ENCODE measurements at places on chromosomes 1 and 21. TPM values are rescaled to one million over a fixed set of nuclear protein-coding genes. Genes with fewer than 3 reads are reported as not detected.

The PADI2 gene
- total RNA-seq = 20.0 TPM

The PGLYRP4 gene
- not detected for total RNA-seq

The HAO2 gene
- total RNA-seq = not detected

The C1orf74 gene
- 0.96 TPM for total RNA-seq

The IGFN1 gene
- total RNA-seq = 0.81 TPM

GRCh38 chr1:222772996-222773379 lies 36.0 kb downstream of the FAM177B start:
- no peak for DNase-seq
- H3K36me3 ChIP-seq = no peaks in the 10 kb centered on the region
- H3K4me3 ChIP-seq = peak overlapping the region; percentile 38
- no peaks in the 10 kb centered on the region for H3K27me3 ChIP-seq
- H3K4me1 ChIP-seq = peaks cover 9% of the 10 kb centered on the region
- H3K27ac ChIP-seq = peak overlapping the region; percentile 55

DNA sequence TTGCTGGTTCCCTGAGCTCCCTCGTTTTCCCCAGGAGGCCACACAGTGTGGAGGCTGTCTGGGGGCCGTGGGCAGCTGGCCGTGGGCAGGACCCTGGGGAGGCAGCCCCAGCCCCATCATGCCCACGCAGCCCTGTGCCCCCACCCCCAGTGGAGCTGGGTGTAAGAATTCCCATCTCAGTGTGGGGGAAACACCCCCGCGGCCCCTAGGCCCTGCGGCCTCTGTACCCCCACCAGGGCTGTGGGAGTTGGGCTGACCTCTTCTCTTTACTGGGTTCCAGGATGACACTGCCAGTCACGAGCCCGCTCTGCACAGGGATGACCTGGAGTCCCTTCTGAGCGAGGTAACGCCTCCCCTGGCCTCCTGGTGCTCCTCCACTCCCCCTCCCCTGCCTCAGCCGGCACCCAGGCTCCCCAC lies 3.7 kb upstream of the PFKL start:
- H3K27me3 ChIP-seq = no peaks in the 10 kb centered on the region
- no peak overlapping the region for H3K27ac ChIP-seq
- no peaks in the 10 kb centered on the region for H3K36me3 ChIP-seq

DNA sequence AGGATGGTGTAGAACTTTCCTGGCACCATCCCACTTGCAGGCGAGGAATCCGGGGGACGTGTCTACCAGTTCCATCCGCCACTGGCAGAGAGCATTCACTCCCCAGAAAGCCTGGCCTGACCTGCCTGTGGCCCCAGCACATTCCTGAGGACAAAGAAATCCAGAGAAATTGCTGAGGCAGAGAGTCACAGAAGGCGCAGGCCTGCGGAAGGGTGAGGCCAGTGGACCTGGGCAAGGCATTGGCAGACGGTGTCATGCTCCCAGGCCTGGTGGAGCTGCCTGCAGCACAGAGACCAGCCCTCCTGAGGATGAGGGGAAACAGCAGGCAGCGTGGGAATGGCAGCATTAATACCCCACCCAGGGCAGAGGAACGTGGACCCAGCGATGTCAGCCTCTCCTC lies 81.2 kb upstream of the F3 start:
- H3K4me1 ChIP-seq = peaks cover 11% of the 10 kb centered on the region
- DNase-seq = no peak
- no peak overlapping the region for H3K27ac ChIP-seq

DNA sequence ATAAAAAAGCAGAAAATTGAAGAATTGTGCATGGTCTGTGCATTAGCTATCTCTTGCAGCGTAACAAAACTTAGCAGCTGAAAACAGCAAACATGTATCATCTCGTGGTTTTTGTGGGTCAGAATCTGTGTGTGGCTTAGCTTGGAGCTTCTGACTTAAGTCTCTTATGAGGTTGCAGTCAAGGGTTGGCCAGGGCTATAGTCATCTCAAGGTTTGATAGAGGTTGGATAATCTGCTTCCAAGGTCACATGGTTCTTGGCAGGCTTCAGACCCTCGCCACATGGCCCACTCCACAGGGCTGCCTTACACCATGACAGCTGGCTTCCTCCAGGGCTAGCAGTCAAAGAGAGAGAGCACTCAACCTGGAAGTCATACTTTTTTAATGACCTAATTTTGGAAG lies 35.9 kb downstream of the CNST start:
- H3K27me3 ChIP-seq = no peaks in the 10 kb centered on the region
- H3K4me3 ChIP-seq = no peak overlapping the region
- DNase-seq = no peak
- no peaks in the 10 kb centered on the region for H3K36me3 ChIP-seq
- H3K4me1 ChIP-seq = peaks cover 7% of the 10 kb centered on the region

DNA sequence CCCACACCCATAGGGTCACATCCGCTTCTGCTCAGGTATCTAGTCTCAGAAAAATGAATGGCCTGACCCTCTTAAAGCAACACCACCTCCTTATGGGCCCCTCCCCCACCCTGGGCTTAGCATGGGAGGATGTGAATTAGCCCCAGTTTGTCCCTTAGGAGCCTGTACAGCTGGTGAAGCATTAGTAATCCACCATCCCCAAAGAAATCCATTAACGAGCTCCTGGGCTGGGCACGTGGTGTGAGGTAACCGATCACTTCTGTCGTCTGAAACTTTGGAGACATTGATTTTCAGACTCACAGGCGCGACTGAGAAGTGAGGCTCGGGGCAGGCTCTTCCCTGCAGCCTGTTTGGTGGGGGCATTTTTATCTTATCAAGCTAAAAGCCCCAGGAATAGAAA lies 10.5 kb downstream of the RASSF5 start:
- DNase-seq = no peak
- H3K4me1 ChIP-seq = peaks cover 16% of the 10 kb centered on the region
- H3K27ac ChIP-seq = no peak overlapping the region
- no peaks in the 10 kb centered on the region for H3K27me3 ChIP-seq
- H3K36me3 ChIP-seq = no peaks in the 10 kb centered on the region
- no peak overlapping the region for H3K4me3 ChIP-seq

DNA sequence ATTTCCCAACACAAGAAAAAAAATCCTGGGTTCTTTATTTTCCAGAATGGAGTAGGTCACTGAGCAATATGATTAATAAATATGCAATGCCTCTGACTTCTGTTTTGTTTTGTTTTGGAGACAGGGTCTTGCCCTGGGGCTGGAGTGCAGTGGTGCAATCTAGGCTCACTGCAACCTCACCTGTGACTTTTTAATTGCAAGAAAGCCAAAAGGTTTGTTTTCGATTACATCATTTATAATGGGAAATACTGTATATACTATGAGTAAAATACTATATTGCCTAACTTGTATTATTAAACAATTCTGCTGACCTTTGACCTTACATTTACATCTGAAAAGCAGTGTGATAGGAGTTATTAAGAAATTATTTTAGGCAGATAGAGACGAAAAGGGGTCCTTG lies 11.6 kb upstream of the CD46 start:
- no peaks in the 10 kb centered on the region for H3K4me1 ChIP-seq
- no peaks in the 10 kb centered on the region for H3K36me3 ChIP-seq
- H3K27ac ChIP-seq = no peak overlapping the region

DNA sequence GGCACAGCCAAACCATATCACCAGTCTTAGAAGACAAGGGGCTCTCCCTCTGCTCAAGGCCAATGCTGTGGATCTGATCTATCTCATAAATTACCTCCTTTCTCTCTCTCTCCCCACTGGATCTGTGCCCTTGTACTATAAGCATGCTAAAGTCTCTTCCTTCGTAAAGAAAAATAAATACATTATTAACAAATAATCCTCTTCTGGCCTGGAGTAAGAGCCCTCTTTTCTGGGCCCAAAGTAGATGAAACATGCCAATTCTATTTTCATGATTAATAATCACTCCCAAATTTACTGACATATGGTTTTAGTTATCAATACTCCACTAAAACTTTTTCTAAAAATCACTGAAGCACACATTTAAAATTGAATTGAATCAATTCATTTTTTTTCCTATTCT lies 889.7 kb downstream of the ADGRL2 start:
- no peak overlapping the region for H3K27ac ChIP-seq
- DNase-seq = no peak
- H3K27me3 ChIP-seq = no peaks in the 10 kb centered on the region
- no peaks in the 10 kb centered on the region for H3K36me3 ChIP-seq
- no peak overlapping the region for H3K4me3 ChIP-seq
- H3K4me1 ChIP-seq = no peaks in the 10 kb centered on the region

DNA sequence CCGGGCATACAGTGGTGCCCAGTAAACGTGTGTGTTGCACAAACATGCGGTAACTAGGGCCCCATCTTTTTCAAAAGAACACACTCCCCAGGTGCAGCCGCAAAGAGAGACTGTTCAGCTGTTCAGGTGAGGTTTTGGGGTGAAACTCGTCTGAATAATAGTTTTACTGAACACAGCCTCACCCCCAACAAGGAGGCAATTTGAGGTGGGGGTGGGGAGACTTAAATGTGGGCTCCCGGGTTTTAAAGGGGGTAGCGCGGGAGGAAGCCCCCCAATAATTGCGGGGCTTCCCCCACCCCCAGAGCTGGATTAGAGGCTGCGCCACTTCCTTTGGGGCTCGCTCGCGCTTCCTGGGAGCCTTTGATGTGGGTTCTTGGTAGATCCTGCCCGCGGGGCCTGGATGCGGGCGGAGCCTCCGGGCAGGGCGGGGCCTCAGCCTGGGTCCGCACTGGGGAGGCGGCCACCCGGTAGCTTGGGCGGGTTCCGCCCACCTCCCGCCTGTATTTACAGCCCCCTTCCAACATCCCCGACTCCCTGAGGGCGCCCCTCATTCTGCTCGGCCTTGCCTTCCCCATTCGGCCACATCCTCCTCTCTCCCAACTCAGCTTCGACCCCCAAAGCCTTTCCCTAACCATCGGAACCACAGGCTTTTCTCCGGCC lies 6.4 kb upstream of the EPHA2 start:
- no peaks in the 10 kb centered on the region for H3K27me3 ChIP-seq
- no peak for DNase-seq
- no peaks in the 10 kb centered on the region for H3K4me1 ChIP-seq

- H3K4me3 ChIP-seq = no peak overlapping the region
- H3K27me3 ChIP-seq = no peaks in the 10 kb centered on the region
- H3K4me1 ChIP-seq = peaks cover 8% of the 10 kb centered on the region
- no peaks in the 10 kb centered on the region for H3K36me3 ChIP-seq
Measured at GRCh38 chr1:171344473-171344820, 30.5 kb downstream of the FMO4 start.

- DNase-seq = no peak
- H3K36me3 ChIP-seq = no peaks in the 10 kb centered on the region
- H3K27ac ChIP-seq = no peak overlapping the region
- H3K4me1 ChIP-seq = peaks cover 4% of the 10 kb centered on the region
- H3K27me3 ChIP-seq = no peaks in the 10 kb centered on the region
Measured at GRCh38 chr1:87830432-87830978, 501.8 kb downstream of the LMO4 start.

DNA sequence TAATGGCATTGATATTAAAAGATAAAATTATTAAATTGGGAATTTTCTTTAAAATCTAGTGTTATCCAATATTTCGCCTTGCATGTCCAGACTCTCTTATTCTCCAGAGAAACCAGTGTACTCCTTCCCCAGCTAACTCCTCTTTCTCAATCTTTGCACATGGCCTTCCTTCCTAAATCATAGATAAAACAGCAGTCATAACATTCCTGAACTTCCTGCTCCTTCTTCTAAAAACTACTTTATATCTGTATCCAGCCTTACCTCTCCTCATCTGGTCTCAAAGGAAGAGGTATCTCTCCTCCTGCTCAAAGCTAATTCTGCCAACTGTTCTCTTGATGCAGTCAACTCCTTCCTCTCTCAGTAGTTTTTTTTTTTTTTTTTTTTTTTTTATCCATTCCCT lies 39.5 kb upstream of the NEK7 start:
- no peak overlapping the region for H3K27ac ChIP-seq
- H3K27me3 ChIP-seq = no peaks in the 10 kb centered on the region
- H3K36me3 ChIP-seq = no peaks in the 10 kb centered on the region
- no peak for DNase-seq
- no peak overlapping the region for H3K4me3 ChIP-seq

GRCh38 chr1:150141452-150141851 lies 8.3 kb upstream of the PLEKHO1 start:
- DNase-seq = no peak
- H3K27ac ChIP-seq = no peak overlapping the region
- no peaks in the 10 kb centered on the region for H3K36me3 ChIP-seq

GRCh38 chr1:114126261-114127095 lies 27.2 kb downstream of the SYT6 start:
- no peaks in the 10 kb centered on the region for H3K4me1 ChIP-seq
- no peak for DNase-seq
- no peaks in the 10 kb centered on the region for H3K36me3 ChIP-seq
- H3K4me3 ChIP-seq = no peak overlapping the region
- peak overlapping the region; percentile 30 for H3K27ac ChIP-seq
- no peaks in the 10 kb centered on the region for H3K27me3 ChIP-seq

- no peaks in the 10 kb centered on the region for H3K27me3 ChIP-seq
- H3K4me3 ChIP-seq = no peak overlapping the region
- H3K27ac ChIP-seq = no peak overlapping the region
- H3K4me1 ChIP-seq = no peaks in the 10 kb centered on the region
- DNase-seq = no peak
Measured at GRCh38 chr1:78274814-78275213, 216.0 kb upstream of the PTGFR start.

DNA sequence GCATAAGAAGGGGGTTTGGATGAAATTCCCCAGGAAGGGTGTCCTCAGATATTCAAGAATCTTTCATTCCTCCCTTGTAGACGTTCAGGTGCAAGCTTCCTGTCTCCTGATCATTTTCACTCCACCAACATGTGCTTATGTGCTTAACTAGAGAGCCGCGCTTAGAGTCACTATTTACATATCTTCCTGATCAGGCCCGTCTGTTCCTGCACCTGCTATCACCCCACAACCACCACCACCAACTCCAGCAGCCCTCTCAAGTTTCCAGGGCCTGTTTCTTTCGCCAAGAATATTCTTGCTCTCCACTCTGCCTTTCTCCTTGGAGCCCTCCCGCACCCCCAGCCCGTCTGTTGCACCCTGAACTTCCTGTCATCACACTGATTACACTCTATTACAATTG lies 113.4 kb downstream of the SPSB1 start:
- H3K27me3 ChIP-seq = no peaks in the 10 kb centered on the region
- H3K4me3 ChIP-seq = no peak overlapping the region
- DNase-seq = no peak
- H3K36me3 ChIP-seq = no peaks in the 10 kb centered on the region
- no peak overlapping the region for H3K27ac ChIP-seq

DNA sequence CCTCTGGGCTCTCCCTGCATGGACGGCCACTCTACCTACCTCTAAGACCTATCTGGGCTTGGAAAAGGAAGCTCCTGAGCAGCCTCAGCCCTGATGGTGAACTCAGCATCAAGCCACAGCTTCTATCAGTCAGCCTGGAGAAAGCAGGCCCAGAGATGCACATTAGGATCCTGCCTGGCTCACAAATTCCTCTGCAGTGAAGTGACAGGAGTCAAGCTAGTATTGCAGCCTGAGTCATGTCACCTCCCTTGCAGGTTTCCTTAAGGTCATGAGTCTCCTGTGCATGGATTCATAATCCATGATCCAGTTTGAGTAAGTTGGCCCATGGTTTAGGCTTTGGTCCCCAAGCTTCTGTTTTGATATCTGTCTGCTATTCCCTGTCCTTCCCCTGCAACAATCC lies 37.9 kb upstream of the DUSP10 start:
- no peak overlapping the region for H3K27ac ChIP-seq
- H3K4me3 ChIP-seq = no peak overlapping the region
- H3K27me3 ChIP-seq = no peaks in the 10 kb centered on the region
- no peaks in the 10 kb centered on the region for H3K36me3 ChIP-seq
- H3K4me1 ChIP-seq = peaks cover 9% of the 10 kb centered on the region

All from upper lobe of right lung (tissue), 1 donor.